ENCODE measurements at places on chromosomes 11 and 22.

DNA sequence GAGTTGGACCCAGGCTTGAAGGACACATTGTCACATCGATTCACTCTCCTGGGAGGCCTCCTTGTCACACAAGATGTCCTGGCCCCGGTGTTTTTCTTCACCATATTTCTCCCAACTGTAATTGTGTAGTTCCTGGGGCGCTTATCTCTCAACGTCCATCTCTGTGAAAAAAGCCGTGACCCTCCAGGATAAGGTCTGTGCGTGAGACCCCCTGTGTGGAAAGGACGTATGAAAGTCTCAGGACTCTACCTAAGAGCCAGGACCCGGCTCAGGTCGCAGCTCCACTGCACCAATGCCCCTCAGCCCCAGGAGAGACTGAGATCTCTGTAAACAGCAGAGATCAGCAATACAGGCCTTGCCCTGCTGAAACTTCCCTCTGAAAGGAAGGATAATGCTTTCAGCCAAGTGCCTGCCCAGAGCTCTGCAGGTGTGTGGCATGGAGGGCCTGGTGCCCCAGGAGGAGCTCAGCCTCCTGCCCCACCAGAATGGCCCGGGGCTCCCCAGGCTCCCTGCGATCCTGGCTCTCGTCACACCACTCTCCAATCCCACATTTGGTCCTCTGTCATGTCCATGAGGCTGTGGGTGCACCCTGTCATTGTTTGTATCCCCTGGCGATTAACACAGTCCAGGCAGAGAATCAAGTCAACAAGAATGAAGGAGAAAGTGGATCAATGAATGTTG is 119.2 kb upstream of the TMEM45B start:
- DNase-seq: no peak

DNA sequence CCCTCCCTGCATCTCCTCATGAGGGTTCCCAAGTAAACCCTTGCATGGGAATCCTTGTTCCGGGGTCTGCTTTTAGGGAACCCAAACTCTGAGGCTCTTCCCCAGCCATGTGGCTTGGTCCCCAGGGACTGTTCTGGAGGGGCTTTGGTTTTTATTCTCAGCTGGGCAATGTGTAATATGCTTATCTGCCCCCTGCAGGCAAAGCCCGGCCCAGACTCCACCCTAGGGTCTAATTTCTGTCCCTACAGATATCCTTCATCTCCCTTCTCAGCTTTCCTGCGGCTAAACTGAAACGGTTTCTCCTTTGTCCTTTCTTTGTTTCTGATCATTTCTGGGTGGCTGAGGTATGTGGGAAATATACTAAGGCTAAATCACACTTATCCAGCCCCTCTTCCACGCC is 37.1 kb downstream of the TST start:
- DNase-seq: no peak

- no peak for DNase-seq
Observed at GRCh38 chr22:31222736-31223135, 10.6 kb downstream of the LIMK2 start.

- no peak for DNase-seq
Observed at GRCh38 chr11:88623531-88623930, 286.0 kb upstream of the CTSC start.

DNA sequence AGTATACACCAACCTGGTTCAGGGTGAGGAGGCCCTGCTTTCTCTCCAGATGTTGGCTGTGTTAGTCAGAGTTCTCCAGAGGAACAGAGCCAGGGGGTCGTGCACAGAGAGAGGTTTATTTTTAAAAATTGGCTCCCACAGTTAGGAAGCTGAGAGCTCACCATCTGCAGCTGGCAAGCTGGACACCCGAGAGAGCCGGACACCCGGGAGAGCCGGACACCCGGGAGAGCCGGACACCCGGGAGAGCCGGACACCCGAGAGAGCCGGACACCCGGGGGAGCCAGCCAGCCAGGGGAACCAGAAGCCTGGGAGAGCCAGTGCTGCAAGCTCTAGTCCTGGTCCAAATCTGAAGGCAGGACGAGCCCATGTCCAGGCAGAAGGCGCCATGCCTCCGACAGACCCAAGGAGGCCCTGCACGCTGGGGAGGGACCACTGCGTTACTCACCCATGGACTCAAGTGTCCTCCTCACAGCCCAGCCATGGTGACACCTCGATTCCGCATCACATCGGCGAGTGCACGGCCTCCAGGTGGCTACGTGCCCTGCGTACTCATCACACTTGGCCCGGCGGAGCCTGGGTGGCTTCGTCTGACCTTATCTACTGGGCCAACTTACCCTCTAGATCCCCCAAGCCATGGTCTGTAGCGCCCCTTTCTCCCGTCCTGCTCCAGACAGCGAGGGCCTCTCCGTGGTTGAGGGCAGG is 99.0 kb downstream of the BRD1 start:
- no peak for DNase-seq

- no peak for DNase-seq
Observed at GRCh38 chr22:30832407-30832987, 136.1 kb downstream of the MORC2 start.

DNA sequence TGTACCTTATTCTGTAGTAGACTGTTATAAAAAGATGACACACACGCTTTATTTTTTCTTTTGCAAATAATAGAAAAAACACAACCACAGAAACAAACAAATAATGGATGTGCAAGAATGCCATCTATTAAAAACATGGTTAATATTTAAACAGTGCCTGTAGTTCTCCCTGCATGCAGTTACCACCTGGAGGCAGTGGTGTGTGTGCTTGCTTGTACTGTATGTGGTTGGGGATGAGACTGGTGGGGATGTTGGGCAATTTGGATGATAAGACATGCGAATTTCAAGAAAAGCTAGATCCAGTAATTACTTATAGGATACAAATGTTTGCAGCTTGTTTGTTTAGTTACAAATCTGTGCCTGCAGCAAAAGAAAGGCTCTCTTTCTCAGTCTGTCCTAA is 3.6 kb downstream of the C11orf87 start:
- DNase-seq: no peak

GRCh38 chr11:128536506-128536905 is 50.9 kb downstream of the ETS1 start:
- DNase-seq: no peak

DNA sequence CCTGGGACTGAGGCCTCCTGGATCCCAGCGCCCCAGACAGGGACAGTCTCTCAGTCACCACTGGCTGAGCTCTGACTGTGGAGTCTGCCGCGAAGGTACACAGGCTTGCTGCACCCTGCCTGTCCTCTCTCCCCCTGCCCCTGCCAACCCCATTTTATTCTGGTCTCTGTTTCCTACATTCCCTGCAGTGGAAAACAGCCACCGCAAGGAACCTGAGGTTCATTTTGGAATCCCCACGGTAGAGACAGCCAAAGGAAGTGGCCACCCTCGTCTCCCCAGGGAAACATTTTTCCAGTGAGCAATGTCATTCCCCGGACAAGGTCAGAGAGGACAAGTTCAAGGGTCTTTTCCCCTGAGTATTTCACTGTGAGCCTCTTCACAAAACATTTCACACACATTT is 56.6 kb downstream of the FBXO7 start:
- DNase-seq: no peak

DNA sequence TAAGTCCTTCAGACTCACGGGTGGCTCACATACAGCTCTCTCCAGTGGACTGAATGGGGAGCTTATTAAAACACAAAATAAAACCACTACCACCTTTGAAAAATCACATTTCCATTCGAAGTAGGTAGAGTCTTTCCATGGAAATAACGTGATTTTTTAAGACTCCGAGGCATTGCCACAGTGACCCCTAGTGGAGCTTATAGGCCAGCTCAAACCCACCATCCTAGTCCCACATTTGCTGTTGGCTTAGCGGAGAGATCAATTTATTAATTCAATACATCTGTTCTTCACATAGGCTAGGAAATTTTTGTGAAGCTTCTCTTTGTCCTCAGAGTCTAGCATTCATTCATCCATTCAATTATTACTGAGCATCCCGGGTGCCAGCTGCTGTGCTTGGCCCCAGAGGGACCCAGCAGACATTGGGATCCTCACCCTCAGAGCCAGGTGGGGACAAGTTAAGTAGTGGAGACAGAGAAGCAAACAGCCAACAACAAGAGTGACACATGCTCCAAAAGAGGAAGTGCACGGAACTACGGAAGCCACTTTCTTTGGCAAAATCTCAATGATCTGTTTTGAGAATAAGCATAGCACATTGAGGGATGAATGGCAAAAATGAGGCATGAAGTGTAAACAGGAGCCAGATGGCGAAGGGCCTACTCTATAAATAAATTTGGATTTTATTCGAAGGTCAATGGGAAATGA is 10.2 kb upstream of the P4HA3 start:
- no peak for DNase-seq

DNA sequence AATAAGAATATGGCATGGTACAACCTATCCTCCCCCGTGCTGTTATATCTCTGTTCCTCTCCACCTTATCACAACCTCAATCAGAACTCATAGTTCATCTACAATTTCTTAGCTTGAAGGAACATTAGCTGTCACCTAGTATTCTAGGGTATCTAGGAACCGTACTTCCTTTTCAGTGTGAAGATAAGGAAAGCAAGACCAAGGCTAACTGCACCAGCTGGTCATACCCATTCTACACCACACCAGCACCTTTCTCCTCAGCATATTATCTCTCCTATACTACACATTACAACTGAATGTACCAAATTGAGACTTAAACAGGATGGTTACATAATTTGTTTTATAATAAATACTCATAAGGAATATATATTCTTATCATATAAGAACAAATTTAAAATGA is 73.1 kb downstream of the ARHGAP32 start:
- DNase-seq: no peak

- no peak for DNase-seq
Observed at GRCh38 chr11:34235189-34235588, 122.6 kb downstream of the ABTB2 start.

DNA sequence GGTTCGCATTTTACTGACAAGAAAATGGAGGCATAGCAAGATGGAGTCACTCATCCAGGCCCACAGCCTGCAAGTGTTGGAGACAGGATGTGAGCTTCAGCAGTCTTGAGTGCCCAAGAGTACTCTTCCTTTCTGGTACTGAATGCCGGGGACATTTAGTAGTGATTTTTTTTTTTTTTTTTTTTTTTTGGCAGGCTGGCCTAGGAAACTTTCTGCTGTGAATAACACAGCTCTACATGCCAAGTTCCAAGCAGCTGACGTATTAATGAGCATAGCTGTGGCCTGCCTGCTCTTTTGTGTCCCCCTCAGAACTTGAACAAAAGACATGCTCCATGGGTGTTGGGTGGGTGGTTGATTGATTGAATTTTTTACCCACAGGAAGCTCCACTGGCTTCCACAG is 195.5 kb upstream of the CADM1 start:
- no peak for DNase-seq

- no peak for DNase-seq
Observed at GRCh38 chr11:129698212-129698611, 117.4 kb upstream of the TMEM45B start.

- no peak for DNase-seq
Observed at GRCh38 chr11:111001986-111002611, 243.4 kb upstream of the POU2AF2 start.

DNA sequence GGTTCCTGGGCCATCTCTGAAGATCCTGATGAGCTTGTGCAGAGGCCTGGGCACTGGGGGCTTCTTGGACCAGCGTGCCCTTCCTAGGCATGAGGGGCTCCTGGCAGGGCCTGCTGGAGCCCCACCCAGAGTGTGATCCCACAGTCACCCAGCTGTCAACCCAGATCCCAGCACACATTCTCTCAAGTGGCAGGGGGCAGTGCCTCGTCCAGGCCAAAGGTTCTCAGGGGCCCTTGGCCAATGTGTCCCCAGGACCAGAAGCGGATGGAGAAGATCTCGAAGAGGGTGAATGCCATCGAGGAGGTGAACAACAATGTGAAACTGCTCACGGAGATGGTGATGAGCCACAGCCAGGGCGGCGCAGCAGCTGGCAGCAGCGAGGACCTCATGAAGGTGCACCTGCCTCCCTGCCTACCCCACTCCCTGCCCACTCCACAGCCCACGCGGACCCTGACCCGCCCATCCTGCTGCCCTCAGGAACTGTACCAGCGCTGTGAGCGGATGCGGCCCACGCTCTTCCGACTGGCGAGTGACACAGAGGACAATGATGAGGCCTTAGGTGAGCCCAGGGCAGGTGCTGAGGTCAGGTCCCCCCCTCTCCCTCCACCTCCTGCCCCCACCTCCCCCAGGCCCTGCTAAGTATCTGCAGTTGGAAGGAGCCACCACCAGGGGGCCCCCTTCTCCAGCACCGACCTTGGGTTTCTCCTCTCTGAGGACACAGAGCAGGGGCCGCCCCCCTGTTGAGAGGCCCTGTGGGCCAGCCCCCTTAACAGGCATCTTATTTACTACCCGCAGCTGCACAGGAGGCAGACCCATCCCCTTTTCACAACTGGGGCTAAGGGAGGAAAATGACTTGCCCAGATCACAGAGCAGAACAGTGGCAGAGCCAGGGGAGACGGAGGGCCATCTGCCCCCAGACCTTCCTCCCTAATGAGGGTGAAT is 14.7 kb downstream of the GGA1 start:
- peak; percentile 77 for DNase-seq

DNA sequence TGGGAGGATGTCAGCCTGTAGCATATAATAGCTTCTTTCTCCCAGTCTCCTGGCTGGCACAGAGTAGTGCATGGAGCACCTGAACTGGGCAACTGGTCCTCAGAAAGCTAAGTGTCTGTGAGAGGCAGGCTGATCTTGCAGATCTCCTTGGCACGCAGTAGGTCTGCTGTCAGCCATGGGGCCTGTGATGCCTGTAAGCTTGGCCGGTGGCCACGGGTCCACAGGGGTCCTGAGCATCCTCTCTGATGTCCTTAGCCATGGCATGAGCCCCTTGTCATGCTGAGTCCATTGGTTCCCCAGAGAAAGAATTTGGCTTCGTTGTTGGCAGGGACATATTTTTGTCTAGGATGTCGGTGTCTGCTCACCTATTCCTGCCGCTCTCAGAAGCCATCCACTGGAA is 25.0 kb downstream of the AMPD3 start:
- no peak for DNase-seq

- no peak for DNase-seq
Observed at GRCh38 chr11:11786771-11787170, 55.0 kb upstream of the USP47 start.

- peak; percentile 13 for DNase-seq
Observed at GRCh38 chr11:737366-737765, 9.9 kb upstream of the TALDO1 start.

DNA sequence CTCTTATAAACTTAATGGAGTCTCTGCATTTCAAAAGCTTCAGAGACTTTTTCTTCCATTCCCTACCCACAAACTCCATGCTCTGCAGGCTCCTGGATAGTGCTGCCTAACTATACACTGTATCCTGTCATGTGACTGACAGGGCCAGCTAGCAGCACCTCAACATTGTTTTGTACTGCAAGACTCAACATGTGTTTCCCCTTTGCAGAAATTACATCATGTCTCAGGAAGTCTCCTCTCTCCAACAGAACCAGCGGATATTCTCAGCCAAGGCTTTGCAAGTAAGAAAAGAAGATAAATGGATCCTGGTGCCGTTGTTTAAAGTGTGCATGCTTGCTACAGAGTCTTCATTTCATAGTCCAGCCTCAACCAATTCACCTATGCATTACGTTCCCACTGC is 164.0 kb upstream of the UBASH3B start:
- no peak for DNase-seq

DNA sequence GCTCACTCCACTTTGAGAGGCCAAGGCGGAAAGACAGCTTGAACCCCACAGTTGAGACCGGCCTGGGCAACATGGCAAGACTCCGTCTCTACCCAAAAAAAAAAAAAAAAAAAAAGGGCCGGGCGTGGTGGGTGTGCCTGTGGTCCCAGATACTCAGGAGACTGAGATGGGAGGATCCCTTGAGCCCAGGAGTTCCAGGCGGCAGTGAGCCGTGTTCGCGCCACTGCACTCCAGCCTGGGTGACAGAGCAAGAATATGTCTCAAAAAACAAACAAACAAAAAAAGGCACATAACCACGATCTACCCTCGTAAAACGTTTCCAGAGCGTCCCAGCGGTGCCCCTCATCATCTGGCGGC is 861 bp upstream of the RAD9A start:
- DNase-seq: no peak

GRCh38 chr11:45511566-45511965 is 153.9 kb downstream of the CHST1 start:
- DNase-seq: no peak
